ENCODE measurements at places on chromosomes 1 and 21. TPM values are rescaled to one million over a fixed set of nuclear protein-coding genes. Genes with fewer than 3 reads are reported as not detected.

The S100A16 gene
- total RNA-seq: 67.0 TPM

The LCE3D gene
- total RNA-seq: not detected

The CFHR4 gene
- total RNA-seq: not detected

The LMX1A gene
- total RNA-seq: 0.79 TPM

DNA sequence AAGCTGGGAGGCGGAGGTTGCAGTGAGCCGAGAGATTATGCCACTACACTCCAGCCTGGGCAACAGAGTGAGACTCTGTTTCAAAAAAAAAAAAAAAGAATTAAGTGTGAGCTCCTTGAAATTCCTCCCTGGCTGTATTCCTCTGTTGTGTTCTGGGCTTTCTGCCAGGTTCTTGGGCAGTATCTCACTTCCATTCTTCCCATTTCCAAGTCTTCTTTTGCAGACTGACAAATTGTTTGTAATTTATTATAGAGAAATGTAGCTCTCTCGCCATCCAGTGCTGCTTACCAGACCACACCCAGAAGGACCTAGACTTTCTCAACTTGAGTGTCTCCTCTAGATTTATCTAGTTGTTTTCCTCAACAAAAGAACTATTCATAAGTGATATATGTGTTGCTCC, 105.0 kb upstream of the ADGRL2 start:
- no peak for DNase-seq

GRCh38 chr21:33203371-33203724, 26.4 kb upstream of the IFNAR2 start:
- no peak for DNase-seq

DNA sequence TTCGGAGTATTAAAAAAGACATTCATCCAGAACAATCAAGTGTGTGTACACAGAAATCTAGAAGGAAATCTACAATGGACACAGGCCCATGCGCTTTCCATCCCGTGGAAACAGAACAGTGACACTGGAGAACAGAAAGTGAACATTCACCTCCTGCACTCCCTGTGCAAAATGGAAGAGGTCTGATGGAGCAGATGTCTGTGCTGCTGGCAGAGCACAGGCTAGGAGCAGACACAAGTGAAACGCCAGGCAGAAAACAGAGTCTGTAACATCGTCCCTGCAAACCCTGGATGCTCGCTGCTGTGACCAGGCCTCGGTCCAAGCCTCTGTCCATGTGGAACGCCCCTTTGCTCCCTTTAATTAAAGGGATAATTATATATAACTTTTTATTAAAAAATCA, 36.1 kb downstream of the SLC45A1 start:
- DNase-seq: no peak

GRCh38 chr1:228272831-228273571, 65.2 kb downstream of the OBSCN start:
- DNase-seq: peak; percentile 53

DNA sequence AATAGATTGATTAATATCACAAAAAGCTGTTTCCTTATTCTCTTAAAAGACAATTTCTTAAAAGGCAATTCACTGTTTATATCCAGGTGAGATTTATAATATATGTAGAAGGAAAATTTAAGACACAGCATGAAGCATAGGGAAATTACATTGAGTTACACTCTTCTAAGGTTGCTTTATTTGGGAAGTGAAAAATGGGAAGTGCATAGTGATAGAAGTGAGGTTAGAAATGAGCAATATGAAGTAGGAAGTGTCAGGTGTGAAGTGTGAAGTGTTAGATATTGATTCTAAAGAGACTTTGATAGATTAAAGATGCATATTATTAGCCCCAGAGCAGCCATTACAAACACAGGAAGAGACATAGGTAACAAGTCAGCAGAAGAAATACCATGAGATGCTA, 40.3 kb downstream of the FH start:
- DNase-seq: no peak

All from posterior vena cava (tissue), 2 donors.